Hematopoietic multipotent progenitor cell treated with erythropoietin and hydrocortisone succinate and interleukin-3 and kit ligand, for 15 days (in vitro differentiated cells): ENCODE measurements at places on chromosomes 16 and 17.

- DNase-seq = no peak
These were observed 491.3 kb upstream of the HSBP1 start for GRCh38 chr16:83316458-83316857.

GRCh38 chr17:81412490-81413093 lies 17.3 kb downstream of the BAHCC1 start:
- DNase-seq = no peak

GRCh38 chr17:78706271-78706915 lies 75.7 kb downstream of the CYTH1 start:
- DNase-seq = no peak

DNA sequence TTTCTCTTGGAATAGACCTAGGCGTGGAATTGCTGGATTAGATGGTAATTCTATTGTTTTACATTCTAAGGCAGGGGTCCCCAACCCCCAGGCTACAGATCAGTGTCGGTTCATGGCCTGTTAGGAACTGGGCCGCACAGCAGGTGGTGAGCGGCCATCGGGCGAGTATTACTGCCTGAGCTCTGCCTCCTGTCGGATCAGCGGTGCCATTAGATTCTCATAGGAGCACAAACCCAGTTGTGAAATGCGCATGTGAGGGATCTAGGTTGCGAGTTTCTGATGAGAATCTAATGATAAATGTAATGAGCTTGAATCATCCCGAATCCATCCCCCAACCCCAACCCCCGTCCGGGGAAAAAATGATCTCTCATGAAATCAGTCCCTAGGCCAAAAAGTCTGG lies 23.0 kb downstream of the NLRC5 start:
- no peak for DNase-seq

DNA sequence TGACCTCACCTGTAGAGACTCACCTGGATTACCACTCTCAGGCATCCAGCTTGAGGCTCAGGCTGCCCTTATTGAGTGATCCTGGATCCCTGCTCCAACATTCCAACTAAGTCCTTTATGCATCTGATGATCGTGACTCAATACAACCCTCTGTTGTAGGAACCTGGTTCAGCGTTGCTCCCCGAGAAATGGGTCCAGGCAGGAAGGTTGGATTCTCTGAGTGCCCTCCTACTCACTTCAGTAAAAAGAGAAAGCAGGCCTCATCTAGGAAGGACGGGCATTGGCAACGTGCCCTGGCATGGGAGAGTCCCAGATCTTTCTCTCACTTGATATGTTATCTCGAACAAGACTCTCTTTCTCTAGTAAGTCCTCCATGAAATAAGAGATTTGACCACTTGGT lies at the start of gene OR3A1:
OR3A1 (minus strand) TSS at position 101 of the 400 bp plus-strand sequence. CDS start 5,778 bp downstream, outside the sequence.
- DNase-seq = no peak

- no peak for DNase-seq
These were observed 186.0 kb downstream of the COPRS start for GRCh38 chr17:31673076-31673475.

- no peak for DNase-seq
These were observed 191.1 kb downstream of the ZFHX3 start for GRCh38 chr16:72856797-72857196.

GRCh38 chr17:56917559-56918296 lies 3.9 kb upstream of the TRIM25 start:
- no peak for DNase-seq

GRCh38 chr17:27321372-27321771 lies 27.5 kb downstream of the WSB1 start:
- no peak for DNase-seq

DNA sequence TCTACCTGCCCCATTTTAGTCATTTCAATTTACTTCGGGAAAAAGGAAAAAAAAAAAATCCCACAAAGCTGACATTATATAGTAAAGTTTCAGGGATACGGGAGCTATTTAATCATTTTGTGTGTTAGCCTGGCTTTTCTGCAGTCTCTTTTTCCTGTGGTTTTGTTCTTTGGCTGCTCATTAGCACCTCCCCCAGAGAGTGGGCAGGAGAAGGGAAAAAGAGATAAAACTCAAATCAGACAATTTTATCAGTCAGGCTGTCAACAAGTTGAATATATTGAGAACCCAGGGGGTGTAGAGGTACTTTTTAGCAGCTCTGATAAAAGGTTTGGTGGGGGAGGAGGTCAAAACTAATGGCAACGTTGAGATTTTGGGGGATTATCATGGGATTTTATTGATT lies 559.0 kb upstream of the PSMD7 start:
- DNase-seq = no peak

- DNase-seq = no peak
These were observed 86.0 kb downstream of the VAT1L start for GRCh38 chr16:77874347-77874746.

DNA sequence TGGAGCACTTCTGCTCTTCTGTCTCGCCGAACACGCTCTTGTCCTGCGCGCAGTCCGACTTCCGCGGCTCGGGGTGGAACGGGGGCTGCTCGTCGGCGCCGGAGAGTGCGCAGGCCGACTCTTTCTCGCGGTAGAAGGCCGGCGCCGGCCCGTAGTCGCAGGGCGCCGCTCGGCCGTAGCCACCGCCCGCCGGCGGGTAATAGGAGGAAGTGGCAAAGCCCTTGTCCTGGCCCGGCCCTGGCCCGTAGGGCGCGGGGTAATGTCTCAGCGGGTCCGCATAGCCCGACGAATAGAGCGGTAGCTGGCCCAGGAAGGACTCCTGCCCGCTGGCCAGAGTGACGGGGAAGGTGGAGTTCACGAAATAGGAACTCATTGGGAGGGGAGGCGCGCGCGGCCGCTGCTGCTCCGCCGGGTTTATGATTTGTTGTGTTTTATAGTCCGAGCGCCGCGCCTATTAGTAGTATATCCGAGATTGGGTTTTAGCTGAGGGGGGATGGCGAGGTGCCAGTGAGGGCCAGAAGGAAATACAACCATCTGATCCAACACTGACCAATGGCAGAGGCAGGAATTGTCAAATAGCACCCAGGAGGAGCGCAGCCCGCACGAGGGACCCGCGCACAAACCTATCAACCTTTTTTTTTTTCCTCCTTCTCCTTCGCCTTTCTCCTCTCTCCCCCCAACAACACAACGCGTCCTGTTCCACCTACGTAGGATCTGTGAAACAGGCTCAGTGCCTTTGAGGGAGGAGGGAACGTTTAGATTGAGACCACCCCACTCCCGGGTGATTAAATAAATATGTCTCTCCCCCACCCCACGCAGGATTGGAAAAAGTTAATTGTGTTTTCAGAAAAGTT lies 4.4 kb upstream of the HOXB5 start:
- DNase-seq = no peak

DNA sequence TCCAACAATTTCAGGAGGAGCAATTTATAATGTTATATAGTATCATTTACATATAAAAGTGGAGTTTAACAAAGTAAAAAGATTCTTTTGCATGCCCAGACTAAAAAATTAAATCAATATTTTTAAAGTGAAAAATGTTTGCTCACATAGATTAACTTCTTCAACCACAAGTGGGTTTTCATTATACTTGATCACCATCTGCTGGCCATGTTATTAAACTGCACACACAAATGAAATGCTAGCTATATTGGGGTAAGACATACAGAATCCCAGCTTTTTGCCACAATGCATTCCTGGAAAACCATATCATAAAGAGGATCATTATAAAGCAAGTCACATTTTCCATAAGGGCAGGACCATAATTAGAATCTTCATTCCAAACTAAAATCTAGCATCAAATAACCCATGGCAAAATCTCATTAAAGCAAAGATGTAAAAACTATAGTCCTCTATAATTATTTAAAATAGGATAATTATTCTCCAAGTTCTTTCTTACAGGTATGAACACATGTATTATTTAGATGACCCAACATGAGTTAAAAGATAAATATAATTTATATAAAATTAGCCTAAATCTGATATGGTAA lies 26.3 kb downstream of the CEP112 start:
- DNase-seq = no peak

DNA sequence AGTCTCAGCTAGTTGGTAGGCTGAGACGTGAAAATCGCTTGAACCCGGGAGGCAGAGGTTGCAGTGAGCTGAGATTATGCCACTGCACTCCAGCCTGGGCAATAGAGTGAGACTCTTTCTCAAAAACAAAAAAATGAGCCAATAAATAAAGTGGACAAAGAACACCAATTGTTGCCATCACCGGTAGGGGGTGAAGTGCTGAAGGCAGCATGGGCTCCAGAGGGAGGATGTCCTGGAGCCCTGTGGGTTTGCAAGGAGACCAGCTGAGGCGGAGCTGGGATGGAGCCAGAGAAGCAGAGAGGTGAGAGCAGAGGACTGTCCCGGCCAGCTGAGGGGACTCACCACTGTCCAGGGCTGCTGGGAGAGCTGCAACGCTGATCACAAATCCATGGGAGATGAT lies 13.8 kb downstream of the CHST6 start:
- DNase-seq = no peak

GRCh38 chr17:3846437-3847164 lies 555 bp upstream of the NCBP3 start:
- no peak for DNase-seq

- no peak for DNase-seq
These were observed at the start of gene CD300A for GRCh38 chr17:74466111-74466827. Gene CD300A (plus strand): TSS chr17:74466634. CDS start chr17:74466704, 70 bp downstream.

GRCh38 chr17:55417411-55418268 lies 4.0 kb downstream of the MMD start:
- no peak for DNase-seq

DNA sequence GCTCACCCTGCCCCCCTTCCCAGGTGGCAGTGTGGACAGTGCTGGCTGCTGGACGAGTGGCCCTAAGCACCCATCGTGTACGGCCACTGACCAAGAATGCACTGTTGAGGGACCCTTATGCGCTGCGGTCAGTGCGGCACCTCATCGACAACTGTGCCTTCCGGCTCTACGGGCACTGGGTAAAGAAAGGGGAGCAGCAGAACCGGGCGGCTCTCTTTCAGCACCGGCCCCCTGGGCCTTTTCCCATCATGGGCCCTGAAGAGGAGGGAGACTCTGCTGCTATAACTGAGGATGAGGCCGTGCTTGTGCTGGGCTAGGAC lies 5.1 kb downstream of the CFAP119 start:
- no peak for DNase-seq
